Activated CD4-positive, alpha-beta T cell treated with anti-CD3 and anti-CD28 coated beads for 36 hours (primary cell): ENCODE measurements at places on chromosomes 4 and X.

DNA sequence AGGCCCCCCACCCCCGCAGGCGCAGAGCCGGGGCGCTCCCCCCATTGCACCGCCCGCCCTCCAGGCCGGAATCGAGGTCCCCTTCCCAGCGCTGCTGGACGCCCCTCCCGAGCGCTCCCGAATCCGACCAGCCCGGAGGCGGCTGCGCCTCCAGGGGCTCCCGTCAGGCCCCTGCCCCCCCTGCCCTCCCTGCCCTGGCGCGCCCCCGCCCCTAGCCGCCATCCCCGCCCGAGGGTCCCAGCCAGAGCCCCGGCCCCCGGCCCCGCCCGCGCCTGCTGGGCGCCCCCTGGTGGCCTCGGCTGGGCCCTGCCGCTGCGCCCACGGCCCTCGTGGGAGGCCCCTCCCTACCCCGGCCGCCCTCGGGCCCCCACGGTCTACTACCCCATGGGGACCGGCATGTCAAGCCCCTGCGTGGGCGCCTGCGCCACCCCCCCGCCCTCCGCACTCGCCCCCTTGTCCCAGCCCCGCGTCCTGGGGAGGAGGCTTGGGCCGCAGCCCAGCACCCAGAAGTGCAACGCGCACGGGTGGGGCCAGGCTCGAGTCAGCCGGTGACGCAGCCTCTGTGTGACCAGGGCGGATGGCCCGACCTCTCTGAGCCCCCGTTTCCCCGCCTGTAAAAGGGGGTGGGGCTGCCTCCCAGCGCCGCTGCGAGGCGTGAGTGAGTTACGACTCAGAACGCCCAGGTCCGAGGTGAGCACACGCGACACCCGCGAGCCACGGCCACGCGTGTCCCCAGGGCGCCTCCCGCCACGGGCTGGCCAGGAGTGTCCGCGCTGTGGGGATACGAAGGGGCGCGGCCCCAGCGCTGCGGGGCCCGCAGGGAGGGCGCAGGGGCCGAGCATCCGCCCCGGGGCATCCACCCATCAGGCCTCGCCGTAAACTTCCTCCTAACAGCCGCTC is 104.9 kb downstream of the FAM53A start:
- H3K36me3 ChIP-seq: no peaks in the 10 kb centered on the region
- peaks cover 4% of the 10 kb centered on the region for H3K4me1 ChIP-seq
- peak; percentile 85 for DNase-seq
- H3K27me3 ChIP-seq: no peaks in the 10 kb centered on the region
- H3K4me3 ChIP-seq: peak overlapping the region; percentile 60

DNA sequence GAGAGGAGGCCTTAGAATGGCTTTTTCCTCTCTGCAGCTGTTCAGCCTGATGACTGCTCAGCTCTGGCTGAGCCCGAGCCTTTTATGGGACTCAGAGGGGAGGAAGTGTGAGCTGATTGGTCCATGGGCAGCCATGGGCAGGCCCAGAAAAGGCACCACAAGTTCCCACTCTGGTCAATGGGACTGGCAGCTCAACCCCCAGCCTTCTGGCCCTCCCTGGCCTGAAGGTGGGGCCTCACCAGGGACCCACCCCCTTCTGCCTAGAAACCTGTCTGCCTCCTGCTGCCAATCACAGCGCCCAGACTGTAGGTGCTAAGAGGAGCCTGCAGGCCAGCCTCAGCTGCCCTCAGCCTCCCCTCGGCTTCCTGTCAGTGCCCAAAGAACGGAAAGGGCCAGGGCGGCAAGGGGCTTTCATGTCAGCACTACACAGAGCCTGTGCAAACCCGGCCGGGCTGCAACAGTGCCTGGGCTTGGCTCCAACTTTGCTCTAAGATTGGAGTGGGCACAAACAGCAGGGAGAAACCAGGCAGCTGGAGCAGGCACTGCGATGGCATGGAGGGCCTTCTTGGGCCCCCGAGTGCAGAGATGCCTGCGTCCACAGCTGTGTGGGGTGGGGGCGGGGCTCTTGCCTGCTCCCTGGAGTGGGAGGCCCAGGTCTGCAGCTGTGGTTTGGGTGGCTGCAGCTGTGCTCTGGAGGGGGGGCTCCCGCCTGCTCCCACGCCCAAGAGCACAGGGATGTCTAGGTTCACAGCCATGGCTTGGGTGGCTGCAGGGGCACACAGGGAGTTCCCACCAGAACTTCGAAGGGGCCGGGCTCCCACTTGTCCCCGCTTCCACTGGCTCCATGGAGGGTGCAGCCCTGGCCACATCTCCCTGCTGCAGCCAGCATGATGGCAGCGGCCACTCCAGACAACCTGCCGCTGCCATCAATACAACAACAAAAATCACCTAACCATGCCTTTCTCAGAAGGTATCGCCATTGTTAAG is 92.6 kb downstream of the NXF2 start:
- H3K36me3 ChIP-seq: no peaks in the 10 kb centered on the region
- no peak overlapping the region for H3K27ac ChIP-seq
- no peaks in the 10 kb centered on the region for H3K4me1 ChIP-seq
- no peaks in the 10 kb centered on the region for H3K27me3 ChIP-seq
- DNase-seq: peak; percentile 7

GRCh38 chr4:27931584-27931983 is 1070.9 kb downstream of the STIM2 start:
- H3K4me1 ChIP-seq: no peaks in the 10 kb centered on the region
- no peaks in the 10 kb centered on the region for H3K27me3 ChIP-seq
- no peak for DNase-seq
- H3K27ac ChIP-seq: no peak overlapping the region
- H3K4me3 ChIP-seq: no peak overlapping the region

- no peaks in the 10 kb centered on the region for H3K4me1 ChIP-seq
- peak; percentile 17 for DNase-seq
- peaks cover 5% of the 10 kb centered on the region for H3K27me3 ChIP-seq
Measured at GRCh38 chr4:27176400-27176799, 315.8 kb downstream of the STIM2 start.

- H3K27me3 ChIP-seq: no peaks in the 10 kb centered on the region
- H3K4me3 ChIP-seq: no peak overlapping the region
- no peaks in the 10 kb centered on the region for H3K36me3 ChIP-seq
- no peaks in the 10 kb centered on the region for H3K4me1 ChIP-seq
- no peak for DNase-seq
- no peak overlapping the region for H3K27ac ChIP-seq
Measured at GRCh38 chr4:131989576-131989975, 1159.5 kb upstream of the PCDH10 start.

DNA sequence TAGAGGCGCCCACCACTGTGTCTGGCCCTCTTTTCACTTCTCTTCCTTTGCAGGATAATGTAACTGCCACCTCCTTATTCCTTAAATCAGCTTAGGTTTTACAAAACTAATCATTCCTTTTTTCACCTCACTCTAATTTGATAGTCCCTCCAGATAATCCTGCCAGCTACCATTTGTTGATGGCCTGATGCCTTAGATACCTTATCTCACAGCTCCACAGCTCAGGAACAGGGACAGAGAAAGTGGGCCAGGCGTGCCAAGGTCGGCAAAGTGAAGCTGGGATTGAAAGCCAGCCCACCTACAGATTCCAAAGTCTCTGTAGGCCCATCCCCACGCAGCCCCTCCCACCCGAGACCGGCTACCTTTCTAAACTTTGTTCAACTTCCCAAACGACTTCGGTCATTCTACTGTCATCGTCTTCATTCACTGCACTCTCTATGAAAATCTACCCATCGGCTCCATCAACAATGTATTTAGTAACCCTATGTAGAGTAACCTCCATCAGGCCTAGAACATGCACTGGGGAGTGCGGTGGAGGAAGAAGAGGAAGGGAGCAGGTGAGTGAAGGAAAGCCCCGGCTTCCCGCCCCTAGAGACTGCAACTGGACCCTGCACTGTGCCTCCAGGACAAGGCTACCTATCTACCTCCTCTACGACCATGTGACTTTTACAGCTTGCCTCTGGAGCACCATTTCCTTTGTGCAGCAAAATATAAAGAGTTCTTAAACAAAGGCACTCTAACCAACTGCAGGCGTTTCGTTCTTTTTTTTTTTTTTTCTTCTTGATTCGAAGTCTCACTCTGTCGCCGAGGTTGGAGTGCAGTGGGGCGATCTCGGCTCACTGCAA is 1.5 kb downstream of the CASP6 start:
- H3K27ac ChIP-seq: peak overlapping the region; percentile 78
- peaks cover 9% of the 10 kb centered on the region for H3K36me3 ChIP-seq
- DNase-seq: peak; percentile 21
- no peaks in the 10 kb centered on the region for H3K27me3 ChIP-seq
- peaks cover 40% of the 10 kb centered on the region for H3K4me1 ChIP-seq
- H3K4me3 ChIP-seq: peak overlapping the region; percentile 89

DNA sequence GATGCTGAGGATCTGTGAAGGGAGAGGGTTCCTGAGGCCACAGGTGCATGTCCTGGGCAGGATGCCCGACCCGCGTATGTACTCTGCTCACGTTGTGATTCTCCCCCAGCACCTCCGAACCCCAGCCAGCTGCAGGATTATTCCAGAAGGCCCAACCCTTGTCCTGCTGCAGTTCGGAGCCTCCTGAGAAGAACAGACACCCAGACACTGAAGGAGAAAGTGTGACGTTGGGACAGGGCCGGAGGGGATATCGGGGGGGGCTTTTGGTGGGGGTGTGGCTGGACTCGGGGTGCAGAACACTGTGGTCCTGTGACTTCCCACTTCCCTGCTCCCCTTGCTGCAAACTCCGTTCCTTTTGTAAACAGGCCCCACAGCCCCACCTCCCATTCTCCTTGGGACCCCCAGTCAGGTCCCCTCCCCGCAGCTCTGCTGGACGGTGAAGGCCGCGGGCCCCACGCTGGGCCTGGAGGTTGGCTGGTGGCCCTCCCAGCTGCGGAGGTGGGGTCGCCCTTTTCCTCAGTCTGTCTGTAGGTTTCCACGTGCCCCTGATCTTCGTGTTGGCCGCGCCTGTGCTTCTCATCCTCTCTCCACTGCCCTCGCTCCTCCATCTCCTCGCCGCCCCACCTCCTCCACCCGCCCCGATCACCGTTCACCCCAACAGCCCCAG is 83.0 kb upstream of the ADRA2C start:
- H3K27ac ChIP-seq: no peak overlapping the region
- DNase-seq: no peak
- no peaks in the 10 kb centered on the region for H3K36me3 ChIP-seq
- H3K4me1 ChIP-seq: no peaks in the 10 kb centered on the region

GRCh38 chrX:64205441-64205734 is at the start of gene AMER1:
Gene AMER1, minus strand, starts transcription at chrX:64205708. Its CDS starts 12,422 bp downstream, at chrX:64193286.
- H3K27me3 ChIP-seq: no peaks in the 10 kb centered on the region
- peak within 1 kb of the TSS; percentile 75 for H3K4me3 ChIP-seq
- no peak for DNase-seq
- H3K4me1 ChIP-seq: peaks cover 13% of the 10 kb centered on the region
- H3K36me3 ChIP-seq: no peaks in the 10 kb centered on the region

DNA sequence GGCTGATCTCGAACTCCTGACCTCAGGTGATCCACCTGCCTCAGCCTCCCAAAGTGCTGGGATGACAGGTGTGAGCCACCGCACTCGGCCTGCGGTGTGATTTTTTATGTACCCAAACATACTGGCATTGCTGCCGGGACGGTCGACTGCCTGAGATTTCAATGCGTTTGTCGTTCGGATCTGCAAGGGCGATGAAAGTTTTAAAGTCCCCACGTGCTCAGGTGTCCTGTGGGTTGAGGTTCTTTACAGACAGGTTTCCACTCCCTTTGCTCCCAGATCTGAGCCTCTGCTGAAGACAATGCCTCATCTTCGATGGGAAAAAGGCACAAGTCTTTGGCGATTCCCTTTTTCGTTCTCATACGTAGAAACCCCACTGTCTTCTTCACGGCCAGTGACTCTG is 78.1 kb upstream of the SHOX start:
- no peaks in the 10 kb centered on the region for H3K27me3 ChIP-seq
- H3K36me3 ChIP-seq: no peaks in the 10 kb centered on the region
- no peak for DNase-seq
- no peak overlapping the region for H3K27ac ChIP-seq
- no peak overlapping the region for H3K4me3 ChIP-seq

DNA sequence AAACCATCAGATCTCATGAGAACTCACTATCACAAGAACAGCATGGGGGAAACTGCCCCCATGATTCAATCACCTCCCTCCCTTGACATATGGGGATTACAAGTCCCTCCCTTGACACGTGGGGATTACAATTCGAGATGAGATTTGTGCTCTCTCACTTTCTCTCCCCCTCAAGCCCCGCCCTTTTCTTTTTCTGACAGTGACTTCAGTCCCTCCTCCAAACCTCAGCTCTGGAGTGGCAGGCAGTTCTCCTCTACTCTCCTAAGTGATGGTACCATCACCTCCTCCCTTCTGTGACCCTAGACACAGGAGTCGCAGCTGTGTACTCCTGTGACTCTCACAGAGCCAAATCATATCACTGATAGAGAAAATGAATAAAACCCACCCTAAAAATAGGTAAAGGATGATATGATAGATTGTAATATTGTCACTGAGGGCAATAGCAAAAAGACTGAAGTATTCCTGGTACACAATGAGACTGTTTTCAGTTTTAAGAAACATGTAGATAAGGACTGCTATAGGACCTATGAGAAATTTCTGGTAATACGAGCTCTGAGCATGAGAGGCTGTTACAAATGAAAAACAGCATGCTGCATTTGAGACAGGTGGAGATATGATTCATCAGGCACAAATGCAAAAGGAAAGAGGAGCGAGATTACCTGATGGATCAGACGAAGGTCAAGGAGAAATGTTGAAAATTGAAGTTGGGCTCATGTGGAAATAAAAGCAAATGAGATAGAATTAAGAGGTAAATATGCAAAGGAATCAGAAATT is 101.2 kb upstream of the CBLL2 start:
- H3K4me3 ChIP-seq: no peak overlapping the region
- no peak overlapping the region for H3K27ac ChIP-seq
- H3K27me3 ChIP-seq: no peaks in the 10 kb centered on the region
- peak; percentile 3 for DNase-seq
- no peaks in the 10 kb centered on the region for H3K4me1 ChIP-seq
- no peaks in the 10 kb centered on the region for H3K36me3 ChIP-seq
